ENCODE measurements at places on chromosomes 12 and 14.
A peak's percentile ranks its signal among the peaks of the same experiment; 100 is the strongest.

DNA sequence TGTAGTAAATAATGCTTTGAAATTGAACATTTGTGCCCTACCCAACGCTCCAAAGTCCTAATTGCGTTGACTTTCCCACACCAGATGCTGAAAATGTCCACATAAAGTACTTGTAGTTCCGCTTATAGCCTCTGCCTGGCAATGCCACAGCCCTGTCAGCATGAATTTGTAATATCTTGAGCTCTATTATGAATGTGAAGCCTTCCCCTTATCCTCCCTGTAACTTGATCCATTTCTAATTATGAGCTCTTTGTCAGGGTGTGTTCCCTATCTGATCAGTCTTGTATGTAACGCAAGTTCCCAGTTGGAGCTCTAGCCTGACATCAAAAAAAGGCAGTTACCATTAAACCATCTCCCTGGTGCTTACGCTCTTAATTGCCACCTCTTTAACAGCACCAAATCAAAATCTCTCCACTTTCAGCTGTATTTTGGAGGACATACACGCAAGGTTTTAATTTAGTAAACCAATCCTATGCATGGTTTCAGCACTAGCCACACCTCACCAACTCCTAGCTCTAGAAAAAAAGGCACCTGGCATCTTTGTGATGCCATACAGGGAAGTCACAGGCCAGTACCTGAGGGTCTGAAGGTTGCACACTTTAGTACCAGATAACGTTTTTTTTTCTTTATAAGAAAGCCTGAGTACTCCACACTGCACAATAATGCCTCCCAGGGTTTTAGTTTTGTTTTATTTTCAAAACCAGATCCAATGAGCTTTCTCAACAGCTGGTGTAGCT, 69.3 kb downstream of the EEA1 start:
- no peak for DNase-seq

DNA sequence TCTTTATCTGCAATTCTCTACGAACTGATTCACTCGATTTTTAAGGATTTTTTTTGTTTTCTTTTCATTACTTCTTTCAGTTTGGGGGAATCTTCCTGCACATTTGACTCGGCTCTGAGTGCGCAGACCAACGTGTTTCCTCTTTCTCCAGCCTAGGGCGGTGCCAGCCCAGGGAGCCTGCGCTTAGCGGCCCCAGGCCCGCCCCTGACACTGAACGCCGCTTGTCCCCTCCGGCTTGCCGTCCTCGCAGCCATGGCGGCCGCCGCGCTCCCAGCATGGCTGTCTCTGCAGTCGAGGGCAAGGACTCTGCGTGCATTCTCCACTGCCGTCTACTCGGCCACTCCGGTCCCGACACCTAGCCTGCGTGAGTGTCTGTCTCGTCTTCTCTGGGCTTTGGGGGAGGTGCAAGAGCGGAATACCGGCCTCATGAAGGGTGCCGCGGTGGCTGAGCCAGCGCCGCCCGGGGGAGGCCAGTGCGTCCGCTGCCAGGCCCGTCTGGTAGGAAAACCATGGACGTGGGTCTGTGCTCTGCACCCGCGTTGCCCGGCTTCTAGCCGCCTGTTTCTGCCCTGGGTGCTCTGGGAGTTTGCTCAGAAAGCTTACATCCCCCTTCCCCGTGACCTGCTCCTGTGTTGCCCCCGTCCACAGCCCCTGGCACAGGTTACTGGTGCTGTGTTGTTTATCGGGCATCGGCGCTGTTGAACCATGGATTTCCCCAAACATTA, at the start of gene MRPS35:
TSS of gene MRPS35 (plus strand) at position 241 of the 725 bp plus-strand sequence. CDS start at position 253, 12 bp downstream.
- DNase-seq = peak; percentile 93

DNA sequence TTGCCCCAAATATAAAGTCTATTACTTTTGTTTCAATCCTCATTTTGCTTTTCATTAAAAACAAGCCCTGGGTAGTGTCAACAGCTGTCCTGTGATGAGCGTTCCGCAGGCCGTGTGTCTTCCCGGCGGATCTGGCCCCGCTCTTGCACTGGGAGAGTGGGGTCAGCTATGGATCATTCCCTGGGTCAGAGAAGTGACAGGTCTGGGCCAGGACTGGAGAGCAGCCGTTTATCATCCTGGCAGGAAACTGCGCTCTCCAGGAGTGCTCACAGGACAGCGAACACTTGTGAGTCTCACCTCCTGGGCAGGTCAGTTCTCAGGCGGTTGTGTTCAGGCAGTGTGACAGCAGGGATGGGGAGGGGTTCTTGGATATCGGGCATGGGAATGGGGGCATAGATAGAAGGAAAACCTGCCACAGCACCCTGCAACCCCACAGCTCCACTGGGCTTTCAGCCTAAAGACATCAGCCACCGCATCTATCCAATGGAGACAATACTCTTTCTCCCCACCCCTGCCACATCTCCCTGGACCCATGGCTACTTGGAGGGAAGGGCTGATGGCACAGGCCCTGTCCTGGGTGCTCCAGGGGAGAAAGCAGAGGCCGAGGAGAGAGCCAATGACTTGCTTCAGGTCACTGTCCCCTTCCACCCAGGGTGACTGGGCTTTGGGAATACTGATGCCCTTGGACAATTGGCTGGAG, 47.8 kb upstream of the CHGA start:
- DNase-seq = no peak

- DNase-seq = no peak
Observed at GRCh38 chr12:57456145-57456700, 1.1 kb downstream of the INHBE start.

DNA sequence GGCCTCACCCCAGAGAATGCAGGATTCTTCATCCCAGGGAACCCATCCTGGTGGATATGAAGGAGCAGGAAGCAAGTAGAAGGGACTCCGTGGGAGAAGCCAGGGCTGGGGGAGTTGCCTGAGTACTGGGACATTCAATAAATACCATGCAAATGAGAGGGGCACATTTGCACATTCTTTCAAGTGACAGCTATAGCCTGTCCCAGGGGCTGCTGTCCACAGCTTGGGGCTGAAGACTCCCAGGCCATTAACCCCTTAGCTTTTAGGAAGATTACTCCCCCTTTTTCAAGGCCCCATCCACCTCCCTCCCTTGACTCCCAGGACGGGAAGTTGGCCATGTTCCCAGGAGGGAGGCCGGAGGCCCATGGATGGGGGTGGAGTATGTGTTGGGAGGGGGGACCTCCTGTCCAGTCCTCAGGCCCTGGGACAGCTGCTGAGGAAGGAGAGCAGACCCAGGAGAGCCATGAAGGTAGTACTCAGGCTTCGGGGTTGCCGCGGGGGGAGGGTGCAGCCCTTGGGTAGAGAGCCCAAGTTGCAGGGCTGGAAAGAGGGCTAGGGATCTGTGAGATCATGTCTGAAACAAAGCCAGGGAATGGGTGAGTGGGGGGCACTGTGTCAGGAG, 974 bp upstream of the TNS2 start:
- peak; percentile 28 for DNase-seq

Data from natural killer cell treated with Interleukin-12 subunit alpha and Interleukin-12 subunit beta and Interleukin-15 and Interleukin-18, amount 100 ng/mL, for 72 hours (primary cell).